MCF 10A (cell line): ENCODE measurements at places on chromosomes 4 and X. TPM values are rescaled to one million over a fixed set of nuclear protein-coding genes. Genes with fewer than 3 reads are reported as not detected.

DNA sequence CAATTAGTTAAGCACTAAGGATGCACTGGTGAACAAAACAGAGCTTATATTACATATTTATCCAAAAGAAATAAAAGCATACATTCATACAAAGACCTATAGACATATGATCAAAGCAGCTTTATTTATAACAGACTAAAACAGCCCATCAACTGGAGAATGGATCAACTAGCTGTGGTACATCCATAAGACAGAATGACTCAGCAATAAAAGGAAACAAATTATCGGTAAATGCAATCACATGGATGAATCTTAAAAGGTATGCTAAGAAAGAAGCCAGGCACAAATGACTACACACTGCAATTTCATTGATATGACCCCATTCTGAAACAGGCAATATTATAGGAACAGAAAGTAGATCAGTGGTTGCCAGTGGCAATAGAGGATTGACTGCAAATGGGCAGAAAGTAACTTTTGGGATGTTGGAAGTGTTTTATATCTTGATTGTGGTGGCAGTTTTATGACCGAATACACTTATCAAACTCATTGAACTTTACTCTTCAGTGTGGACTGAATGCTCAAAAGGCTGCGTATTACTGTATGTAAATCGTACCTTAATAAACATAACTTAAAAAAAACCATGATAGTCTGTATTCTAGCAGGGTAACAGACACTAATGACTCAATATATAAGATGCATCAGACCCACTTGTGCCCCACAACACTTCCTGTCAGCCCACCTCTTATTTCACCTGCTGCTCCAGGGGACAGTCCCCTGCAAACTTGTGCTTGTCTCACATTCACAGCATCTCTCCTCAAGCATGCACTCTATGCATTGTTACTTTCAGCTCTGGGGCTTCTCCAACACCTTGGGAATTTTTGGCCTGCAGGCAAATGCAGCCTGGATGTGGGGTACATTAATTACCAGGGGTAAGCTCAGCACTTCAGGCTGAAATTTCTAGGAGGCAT, 59.1 kb downstream of the MID1IP1 start:
- no peak for DNase-seq

DNA sequence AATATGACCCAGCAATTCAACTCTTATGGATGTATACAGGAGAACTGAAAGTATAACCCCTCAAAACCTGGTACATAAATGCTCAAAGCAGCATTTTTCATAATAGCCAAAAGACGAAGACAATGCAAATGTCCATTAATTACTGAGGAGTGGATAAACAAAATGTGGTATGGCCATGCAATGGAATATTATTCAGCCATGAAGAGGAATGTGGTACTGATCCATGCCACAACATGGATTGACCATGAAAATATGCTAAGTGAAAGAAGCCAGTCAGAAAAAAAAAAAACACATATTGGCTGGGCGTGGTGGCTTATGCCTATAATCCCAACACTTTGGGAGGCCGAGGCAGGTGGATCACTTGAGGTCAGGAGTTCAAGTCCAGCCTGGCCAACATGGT, 74.5 kb upstream of the PLS3 start:
- DNase-seq, result no peak

The STARD8 gene
- 0.37 and 1.0 TPM in 2 replicates for total RNA-seq

The DMD gene
- 17.0 and 19.3 TPM in 2 replicates for total RNA-seq

The ZCCHC18 gene
- total RNA-seq, result not detected in 2 replicates

The SLC25A5 gene
- total RNA-seq, result 245 and 405 TPM in 2 replicates

The CHIC1 gene
- 7.4 and 8.0 TPM in 2 replicates for total RNA-seq

The SSX2B gene
- total RNA-seq, result not detected in 2 replicates

- DNase-seq, result no peak
Observed at GRCh38 chr4:152997288-152997687, 61.2 kb downstream of the FHDC1 start.

DNA sequence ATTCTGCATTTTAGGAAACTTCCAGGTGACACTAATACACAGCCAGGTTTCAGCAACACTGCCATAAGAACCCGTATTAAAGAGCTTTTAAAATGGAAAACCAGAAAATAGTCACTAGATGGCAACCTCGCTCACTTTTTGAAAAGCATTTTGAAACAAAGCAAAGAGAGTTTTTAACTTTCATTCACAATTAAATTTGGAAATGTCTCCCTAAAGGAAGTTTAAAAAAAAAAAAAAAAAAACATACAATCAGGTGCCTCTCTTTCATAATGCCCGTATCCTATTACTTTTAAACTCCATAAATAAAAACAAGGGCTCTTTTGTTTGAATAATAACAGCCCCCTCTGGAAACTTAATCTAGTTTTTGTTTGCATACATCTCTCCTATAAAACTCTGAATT, 20.3 kb downstream of the MEPE start:
- DNase-seq, result peak; percentile 61

DNA sequence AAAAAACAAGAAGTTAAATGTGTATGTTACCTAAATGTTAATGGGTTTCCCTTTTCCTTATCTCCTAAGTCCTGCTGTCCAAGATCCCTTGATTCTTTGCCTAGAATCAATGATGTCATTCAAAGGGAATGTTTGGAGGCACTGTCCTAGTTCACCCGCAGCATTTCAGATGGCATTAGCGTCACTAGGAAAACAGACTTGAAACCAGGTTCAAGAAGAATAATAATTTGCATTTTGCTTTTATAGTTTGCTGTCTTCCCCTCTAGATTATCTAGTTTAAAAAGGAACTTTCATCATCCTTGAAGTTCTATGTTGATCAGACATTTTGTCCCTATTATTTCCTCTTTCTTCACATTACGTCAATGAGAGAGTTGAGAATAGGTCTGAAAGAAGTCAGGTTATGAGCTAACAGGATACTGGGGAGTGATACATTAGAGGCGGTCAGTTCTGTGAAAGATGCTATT, 234.1 kb upstream of the PGRMC2 start:
- no peak for DNase-seq

GRCh38 chrX:18698737-18699650, 8.5 kb upstream of the PPEF1 start:
- peak; percentile 48 for DNase-seq

DNA sequence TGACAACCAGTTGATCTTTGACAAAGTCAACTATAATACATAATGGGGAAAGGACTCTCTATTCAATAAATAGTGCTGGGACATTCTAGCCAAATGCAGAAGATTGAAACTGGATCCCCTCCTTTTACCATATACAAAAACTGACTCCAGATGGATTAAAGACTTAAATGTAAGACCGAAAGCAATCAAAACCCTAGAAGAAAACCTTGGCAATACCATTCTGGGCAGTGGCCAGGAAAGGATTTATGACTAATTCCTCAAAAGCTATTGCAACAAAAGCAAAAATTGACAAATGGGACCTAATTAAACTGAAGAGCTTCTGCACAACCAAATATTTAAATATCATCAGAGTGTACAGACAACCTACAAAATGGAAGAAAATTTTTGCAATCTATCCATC, 185.1 kb downstream of the NPNT start:
- peak; percentile 62 for DNase-seq

GRCh38 chr4:61468024-61468720, 268.0 kb downstream of the ADGRL3 start:
- peak; percentile 93 for DNase-seq

DNA sequence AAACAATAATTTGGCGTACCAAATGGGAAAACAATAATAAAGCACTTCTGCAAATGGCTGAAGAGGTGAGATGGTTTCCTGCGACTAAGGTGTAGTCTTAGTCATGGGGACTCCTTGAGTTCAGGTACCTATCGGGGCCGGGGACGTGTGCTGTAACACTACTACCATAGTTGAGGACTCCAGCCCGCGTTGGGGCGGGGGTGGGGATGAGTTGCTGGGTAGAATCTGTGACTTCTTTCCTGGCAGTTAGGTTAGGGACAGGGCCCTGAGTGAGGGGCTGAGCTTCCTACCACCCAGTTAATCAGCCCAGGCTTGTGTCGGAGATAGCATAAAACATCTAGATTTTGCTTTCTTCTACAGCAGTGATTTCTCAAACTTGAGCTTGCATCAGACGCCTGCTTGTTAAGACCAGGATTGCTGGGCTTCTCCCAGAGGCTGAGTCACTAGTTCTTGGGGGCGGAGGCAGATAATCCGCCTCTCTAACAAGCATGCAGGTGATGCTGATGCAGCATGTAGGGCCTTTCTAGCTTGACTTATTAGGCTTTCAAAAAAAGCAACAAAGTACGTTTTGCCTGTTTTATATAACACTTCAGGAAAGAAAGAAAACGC, 30.2 kb downstream of the RBBP7 start:
- peak; percentile 88 for DNase-seq

DNA sequence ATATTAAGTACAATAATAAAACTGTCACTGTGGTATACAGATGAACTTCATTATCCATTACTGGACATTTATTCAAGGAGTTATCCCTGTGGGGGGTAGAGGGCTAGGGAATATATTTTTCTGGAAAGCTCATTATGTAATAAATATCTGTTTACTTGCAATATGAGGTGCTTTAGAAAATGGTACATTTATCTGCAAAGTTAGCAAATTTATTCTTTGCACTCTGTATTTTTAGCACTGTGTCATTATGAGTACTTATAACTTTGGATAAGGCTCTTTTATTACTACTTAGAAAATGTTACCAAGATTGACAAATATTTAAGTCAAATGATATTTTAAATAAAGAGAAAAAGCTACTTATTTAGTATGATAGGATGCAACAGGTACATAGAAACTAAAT, 37.8 kb downstream of the ANKRD17 start:
- no peak for DNase-seq

DNA sequence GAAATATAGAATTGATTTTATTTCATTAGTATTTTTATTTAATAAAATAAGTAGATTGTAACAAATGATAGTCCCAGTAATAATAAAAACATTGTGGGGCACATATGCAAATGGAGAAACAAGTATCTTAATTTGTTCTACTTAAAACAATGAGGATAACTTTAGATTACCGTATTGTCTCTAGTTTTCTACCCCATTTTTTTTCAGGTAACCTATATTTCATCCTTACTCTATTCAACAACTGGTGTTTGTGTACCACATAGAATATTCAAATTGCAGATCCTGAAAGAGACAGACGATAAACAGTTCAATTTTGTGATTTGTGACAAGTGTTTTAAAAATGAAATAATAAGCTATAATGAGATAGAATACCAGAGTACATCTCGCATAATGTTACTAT, 671.8 kb downstream of the GALNTL6 start:
- no peak for DNase-seq

DNA sequence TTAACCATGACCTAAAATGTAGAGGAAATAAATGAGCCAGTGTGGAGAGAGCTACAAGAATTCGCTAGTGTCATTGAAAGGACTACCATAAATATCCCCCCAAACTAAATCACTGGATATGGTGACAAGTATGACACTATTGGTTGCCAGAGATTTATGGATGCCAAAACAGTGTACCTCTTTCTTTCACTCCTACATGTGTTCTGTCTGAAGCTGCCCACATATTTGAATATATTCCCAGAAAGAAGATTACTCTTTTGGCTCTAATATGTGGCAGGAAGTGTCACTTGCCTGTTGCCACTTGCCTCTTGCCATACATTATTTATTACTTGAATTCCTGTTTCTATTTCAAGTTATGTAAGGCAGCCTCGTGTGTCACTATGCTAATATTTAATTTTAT, 1573.6 kb downstream of the TECRL start:
- DNase-seq, result peak; percentile 2

DNA sequence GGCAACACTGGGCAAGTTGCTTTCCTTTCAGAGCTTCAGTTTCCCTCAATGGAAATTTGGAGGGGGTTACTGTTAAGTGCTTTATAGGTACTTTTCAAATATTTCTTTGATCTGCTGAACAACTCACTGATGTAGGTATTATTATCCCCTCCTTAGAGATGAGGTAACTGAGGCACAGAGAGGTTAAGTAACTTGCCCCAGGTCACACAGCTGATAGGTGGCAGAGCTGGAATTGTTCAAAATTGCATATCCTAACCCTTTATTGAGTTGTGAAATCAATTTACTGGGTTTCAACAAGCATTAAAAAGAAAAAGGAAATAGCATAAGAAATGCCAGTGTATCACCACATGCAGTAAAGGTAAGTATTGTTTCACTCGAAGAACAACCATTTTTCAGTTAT, 6.6 kb downstream of the PPP1R3F start:
- no peak for DNase-seq

- no peak for DNase-seq
Observed at GRCh38 chr4:119597377-119597776, 31.2 kb downstream of the PDE5A start.

The RS1 gene
- total RNA-seq, result not detected in 2 replicates

GRCh38 chr4:155745984-155746383, 12.8 kb upstream of the GUCY1B1 start:
- DNase-seq, result no peak
